Stimulated activated CD8-positive, alpha-beta memory T cell treated with anti-CD3 and anti-CD28 coated beads, Interleukin-4, amount 100 ng/mL, for 1 hour (primary cell): ENCODE measurements at places on chromosomes 12 and 14.

DNA sequence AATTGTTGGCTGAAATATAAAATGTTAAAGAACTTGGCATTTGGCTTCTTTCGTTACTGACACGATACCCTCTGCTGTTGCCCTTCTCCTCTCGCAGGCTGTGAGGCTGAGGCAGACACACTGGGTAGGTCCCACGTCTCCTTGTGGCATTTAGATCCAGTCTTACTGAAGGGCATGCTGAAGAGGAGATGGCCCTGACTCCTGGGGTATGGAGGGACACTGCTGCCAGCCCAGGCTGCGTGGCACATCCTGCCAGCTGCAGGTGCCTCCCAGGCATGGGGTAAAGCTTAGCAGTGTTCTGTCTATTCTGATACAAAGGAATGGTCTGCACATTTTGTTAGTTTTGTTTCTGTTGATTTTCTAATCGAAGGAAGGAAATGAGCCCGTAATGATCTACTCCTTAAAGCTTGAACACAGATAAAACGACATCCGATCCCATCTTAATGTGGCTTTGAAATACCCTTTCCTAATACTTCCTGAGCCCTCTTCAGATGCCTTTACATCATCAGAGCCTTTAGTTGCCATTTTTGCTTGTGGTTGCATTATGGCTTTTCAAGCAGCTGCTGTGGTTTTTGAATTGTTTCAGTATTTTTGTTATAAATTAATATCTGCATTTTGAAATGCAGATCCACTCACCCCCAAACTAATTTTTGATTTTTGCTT is 61.1 kb downstream of the WDR20 start:
- no peak for DNase-seq

- no peak for DNase-seq
Observed at GRCh38 chr12:109815225-109815624, 18.0 kb downstream of the TRPV4 start.

GRCh38 chr14:53470351-53471043 is 317.4 kb upstream of the DDHD1 start:
- no peak for DNase-seq

GRCh38 chr12:101021911-101022388 is 188.1 kb downstream of the SLC5A8 start:
- DNase-seq: no peak

DNA sequence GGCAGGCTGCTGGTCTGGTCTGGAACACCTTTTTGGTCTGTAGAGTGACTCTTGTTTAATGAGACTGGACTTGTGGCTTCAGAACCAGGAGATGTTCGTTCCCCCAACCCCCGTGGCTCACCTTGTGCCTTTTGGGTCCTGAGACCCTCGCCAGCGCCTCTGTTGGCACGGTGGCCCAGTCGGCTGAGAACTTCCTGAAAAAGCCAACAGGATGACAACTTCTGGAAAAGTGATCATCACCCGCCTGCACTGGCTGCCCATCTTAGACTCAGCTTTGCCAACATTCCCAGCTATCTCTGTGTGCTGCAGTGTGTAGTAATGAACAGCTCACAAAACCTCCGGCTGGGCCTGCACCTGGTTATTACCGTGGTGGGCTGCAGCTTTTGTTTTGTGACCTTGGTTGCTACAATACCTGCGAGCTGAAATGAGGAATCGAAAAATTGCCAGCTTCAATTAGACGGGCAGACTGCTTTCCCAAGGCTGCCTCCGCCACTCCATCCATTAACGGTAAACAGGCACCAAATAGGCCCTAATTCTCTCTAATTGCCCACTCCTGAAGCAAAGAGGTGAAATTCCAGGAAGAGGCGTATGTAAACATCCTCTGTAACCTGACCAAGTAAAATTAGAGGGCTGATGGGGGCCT is 16.0 kb downstream of the MEG3 start:
- DNase-seq: no peak

- no peak for DNase-seq
Observed at GRCh38 chr14:87351007-87351406, 642.0 kb downstream of the GALC start.

GRCh38 chr14:74601982-74602381 is 10.1 kb downstream of the LTBP2 start:
- no peak for DNase-seq

- no peak for DNase-seq
Observed at GRCh38 chr12:81170072-81170471, 92.2 kb downstream of the ACSS3 start.

GRCh38 chr12:121933522-121934308 is 15.3 kb downstream of the CFAP251 start:
- no peak for DNase-seq

GRCh38 chr14:56137453-56137807 is 19.2 kb downstream of the PELI2 start:
- DNase-seq: no peak

GRCh38 chr14:56754921-56755320 is 55.4 kb downstream of the OTX2 start:
- DNase-seq: no peak

DNA sequence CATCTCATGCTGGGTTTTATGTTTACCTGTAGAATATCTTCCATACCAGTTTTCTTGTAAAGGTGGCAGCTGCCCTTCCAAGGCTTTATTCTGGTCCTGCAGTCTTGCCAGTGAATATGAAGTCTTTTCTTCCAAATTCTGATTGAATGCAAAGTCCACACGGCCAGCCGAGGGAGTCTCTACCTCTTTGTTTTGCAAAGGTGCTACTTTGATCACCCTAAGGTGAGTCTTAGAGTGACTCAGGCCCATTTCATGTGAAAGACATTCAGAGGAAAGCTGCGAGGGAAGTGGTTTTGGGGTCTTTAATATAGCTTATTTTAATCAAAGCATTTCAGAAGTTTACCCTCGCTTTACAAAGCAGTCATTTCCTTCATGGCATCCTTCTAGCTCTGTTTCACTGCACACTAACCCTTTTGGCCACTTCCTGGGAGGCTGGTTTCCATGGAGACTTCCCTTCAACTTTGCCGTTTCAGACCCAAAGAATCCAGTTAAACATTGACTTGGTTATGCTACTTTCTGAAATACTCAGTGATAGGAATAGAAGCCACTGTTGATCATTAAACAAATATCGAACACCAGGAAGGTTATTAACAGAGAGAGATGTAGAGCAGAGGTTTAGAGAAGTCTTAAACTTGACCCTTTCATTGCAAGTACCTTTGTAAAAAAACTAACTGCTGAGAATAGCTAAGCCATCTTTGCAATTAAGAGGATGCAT is at the start of gene CCDC198:
Gene CCDC198 (minus strand): TSS at position 391 of the 715 bp plus-strand sequence. CDS start 142 bp downstream, at position 249.
- DNase-seq: no peak

DNA sequence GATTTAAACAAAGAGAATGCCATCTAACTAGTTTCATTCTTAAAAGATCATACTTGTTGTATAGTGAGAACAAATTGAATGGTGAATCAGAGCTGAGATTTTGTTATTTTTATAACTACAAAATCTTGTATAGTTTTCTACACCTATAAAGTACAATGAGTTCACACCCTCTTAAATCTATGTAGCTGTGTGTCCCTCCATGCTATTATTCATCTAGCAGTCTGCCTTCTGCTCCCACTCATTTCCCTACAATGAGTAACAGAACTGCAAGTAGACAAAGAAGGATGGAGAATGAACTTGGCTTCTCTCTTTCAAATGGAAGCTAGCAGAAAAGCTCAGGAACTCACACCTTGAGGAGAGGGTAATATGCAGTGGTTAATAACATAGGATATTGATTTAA is 7.1 kb downstream of the IFNG-AS1 start:
- DNase-seq: no peak

DNA sequence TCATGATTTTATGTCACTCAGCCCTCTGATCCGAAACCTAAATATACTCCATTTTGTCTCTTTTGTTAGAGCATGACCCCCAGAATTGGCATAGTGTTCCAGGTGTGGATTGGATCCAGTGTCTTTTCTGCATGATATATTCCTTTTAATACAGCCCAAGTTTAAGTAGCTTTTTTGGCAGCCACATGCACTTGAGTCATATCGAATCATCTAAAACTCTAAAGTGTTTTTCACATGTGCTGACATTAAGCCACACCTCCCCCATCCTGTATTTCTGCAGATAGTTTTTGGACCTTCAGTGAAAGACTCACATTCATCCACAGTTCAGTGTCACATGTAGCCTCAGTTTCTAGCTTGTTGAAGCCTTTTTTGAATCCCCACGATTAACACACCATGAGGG is 30.6 kb downstream of the BORCS5 start:
- DNase-seq: no peak

- no peak for DNase-seq
Observed at GRCh38 chr12:124231980-124232653, 62.8 kb upstream of the RFLNA start.

DNA sequence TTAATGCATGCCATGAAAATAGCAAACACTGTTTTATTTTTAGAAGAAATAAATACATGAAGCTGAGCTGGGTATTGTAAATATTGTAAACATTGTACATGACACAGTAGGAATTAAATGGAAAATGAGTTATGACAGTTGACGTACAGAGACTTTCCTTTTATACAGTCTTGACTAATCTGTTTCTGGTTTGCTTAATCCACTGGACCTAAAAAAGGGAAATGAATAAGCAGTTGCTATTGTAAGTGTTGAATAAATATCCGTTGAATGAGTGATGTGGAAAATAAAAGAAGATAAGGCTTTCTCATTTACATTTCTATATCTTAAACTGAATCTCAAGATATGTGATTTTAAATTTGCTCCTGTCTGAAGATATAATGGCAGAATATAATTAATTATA is 15.0 kb downstream of the PMCH start:
- no peak for DNase-seq

- no peak for DNase-seq
Observed at GRCh38 chr14:35410858-35411257, 6.3 kb upstream of the NFKBIA start.

- peak; percentile 58 for DNase-seq
Observed at GRCh38 chr12:109154451-109155438, 38.4 kb downstream of the ACACB start.

DNA sequence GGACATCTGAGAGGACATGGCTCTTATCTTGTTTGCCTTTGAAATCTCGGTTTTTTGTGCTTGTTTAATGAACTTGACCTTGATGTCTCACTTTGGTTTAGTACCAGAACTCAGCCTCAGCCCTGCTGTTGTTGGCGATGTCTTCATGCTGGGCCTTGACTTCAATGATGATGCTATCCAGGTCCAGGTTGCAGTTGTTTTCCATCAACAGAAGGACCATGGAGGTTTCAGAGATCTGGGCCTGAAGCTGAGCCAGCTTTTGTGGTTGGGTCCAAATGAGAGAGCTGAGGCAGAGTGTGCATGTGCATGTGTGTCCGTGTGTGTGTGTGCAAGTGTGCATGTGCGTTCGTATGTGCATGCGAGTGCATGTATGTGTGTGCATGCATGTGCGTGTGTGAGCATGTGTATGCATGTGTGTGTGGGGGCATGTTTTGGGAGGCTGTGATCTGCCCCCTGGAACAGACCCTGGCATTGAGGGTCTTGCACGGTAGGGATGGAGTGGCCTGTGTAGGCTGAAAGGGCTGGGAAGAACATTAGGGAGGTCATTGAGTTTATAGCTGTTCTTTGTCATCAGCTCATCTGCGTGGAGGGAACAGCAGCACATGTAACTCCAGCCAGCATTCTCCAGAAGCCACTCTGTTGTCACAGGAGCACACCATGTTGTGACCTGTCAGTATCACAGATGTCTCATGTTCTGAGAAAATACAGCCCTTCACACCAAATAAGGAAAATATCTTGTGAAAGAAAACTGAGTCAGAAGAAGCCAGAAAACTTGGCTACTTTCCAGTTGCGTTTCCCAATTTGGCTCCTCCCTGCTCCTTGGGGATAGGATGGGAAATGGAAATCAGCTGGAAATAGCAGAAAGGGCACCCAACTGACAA is 10.0 kb upstream of the KRT82 start:
- no peak for DNase-seq

- DNase-seq: no peak
Observed at GRCh38 chr12:122724641-122725243, 5.9 kb downstream of the HCAR1 start.

GRCh38 chr14:22923746-22924145 is 4.8 kb upstream of the RBM23 start:
- no peak for DNase-seq

DNA sequence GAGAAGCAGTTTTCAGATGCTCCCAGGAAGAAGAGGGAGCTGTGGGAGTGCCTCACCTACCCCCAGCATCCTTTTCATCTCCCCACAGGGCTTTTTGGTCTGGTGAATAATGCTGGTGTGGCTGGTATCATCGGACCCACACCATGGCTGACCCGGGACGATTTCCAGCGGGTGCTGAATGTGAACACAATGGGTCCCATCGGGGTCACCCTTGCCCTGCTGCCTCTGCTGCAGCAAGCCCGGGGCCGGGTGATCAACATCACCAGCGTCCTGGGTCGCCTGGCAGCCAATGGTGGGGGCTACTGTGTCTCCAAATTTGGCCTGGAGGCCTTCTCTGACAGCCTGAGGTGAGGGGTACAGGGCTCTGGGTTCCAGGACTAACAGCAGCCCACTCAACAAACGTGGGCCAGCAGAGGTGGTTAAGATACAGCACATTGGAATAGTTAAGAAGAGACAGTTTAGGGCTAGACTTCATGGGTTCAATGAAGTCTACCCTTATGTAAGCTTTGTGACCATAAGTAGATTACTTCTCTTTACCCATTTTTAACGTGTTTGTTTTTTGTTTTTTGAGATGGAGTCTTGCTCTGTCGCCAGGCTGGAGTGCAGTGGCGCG is 1.5 kb downstream of the RDH5 start:
- DNase-seq: no peak

DNA sequence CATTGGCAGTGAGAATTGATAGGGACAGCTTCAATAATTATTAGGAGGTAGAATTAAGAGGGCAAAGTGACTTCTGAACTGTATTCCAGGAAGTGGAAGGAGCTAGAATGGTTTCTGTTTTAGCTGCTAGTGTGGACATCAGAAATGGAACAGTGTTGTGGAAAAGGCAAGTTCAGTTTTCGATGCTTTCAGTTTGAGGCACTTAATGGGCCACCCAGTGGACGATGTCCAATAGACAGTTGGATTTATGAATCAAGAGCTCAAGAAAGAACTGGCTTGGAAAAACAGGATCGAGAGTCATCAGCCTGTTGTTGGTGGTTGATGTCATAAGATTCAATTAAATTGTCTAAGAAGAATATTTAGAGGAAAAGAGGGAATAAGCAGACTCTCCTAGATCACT is 136.3 kb downstream of the DYRK2 start:
- DNase-seq: no peak

DNA sequence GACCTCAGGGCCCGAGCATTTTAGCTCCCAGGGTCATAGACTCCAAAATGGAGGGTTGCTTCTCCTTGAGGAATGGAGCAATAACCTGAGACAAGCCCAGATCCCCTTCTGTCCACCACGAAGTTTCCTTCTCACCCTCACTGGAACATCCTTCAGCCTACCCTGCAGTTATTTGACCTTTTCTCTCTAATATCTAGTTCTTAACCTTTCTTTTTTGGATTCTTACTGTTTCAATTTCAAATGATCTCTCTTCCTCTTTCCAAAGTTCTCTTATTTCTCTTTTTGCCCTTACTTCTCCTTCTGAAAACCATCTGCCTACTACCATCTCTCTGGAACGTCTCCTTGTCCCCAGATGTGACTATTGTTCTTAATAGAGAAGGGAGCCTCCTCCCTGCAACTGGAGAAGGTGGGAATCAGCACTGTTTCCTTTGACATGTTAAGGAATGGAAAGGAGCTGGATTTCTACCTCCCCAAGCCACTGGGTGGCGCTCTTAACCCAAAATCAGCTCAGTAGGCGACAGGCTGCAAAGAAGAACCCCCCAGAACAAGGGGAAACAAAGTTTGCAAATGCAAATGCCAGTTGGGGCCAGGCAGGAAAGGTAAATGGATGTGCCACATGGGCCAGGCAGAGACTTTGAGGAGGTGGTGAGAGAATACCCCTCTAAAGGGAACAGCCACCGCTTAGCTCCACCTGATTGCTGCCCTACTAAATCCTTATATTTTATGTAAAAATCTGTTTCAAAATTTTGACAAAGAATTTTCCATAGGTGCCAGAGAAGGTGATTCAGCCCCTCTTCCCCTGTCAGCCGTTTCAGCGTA is 22.4 kb upstream of the PDE1B start:
- no peak for DNase-seq
